ENCODE measurements at places on chromosomes 12 and 14. TPM values are rescaled to one million over a fixed set of nuclear protein-coding genes. Genes with fewer than 3 reads are reported as not detected.

Gene MANSC1
- total RNA-seq, result 2.4 TPM

Gene SPX
- total RNA-seq, result 1.2 TPM

Gene CLEC2D
- 0.59 TPM for total RNA-seq

Gene MYH6
- total RNA-seq, result not detected

Gene BHLHE41
- total RNA-seq, result 0.45 TPM

Gene CD69
- total RNA-seq, result not detected

Gene KRT8
- total RNA-seq, result 27.1 TPM

Gene TMEM179
- not detected for total RNA-seq
